ENCODE measurements at places on chromosomes 7 and 10.

GRCh38 chr7:114885836-114886235 lies 36.1 kb upstream of the MDFIC start:
- DNase-seq, result no peak

DNA sequence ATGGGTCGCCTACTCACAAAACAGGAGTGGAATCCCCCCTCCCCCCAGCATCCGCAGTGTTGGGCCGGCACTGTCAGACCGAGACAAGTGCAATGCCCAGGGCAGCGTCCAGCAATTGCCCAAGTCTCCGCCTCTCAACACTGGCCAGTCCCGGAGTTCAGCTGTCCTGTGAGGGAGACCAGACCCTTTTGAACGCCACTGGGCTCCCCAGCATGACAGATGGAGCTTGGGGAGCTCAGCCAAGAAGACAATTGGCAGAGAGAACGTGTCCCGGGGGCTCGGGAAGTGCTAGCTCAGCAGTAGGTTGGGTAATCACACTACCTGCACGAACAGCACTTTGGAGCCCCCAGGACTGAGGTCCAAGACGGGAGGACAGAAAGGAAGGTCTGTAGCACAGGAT lies 4.7 kb downstream of the COPS6 start:
- no peak for DNase-seq

GRCh38 chr10:112246-112645 lies 23.0 kb upstream of the ZMYND11 start:
- DNase-seq, result no peak

GRCh38 chr7:30429156-30429530 lies 49.4 kb downstream of the NOD1 start:
- DNase-seq, result no peak

GRCh38 chr7:129775695-129776361 lies 164.3 kb downstream of the NRF1 start:
- no peak for DNase-seq

GRCh38 chr7:10429031-10429430 lies 544.6 kb upstream of the PHF14 start:
- DNase-seq, result peak; percentile 29

GRCh38 chr7:92487804-92488203 lies 10.1 kb upstream of the ERVW-1 start:
- DNase-seq, result no peak

- DNase-seq, result no peak
Measured at GRCh38 chr10:99730026-99730425, 1.9 kb downstream of the COX15 start.

DNA sequence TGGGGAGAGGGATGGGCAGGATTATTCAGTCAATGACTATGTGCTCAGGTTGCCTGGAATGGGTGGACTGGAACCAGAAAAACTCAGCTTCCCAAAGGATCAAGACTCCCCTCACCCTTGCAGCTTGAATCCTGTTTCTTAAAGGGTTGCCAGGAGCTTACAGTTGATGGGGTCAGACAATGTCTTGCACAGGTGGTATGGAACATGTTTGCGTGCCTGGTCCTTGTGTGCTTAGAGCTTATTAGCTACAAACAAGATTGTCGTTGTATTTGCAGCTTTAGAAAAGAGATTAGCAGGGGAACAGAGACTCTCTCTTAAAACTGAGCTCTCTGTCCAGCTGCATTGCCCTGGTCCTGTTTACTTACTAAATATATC lies 56.9 kb downstream of the PRR15 start:
- peak; percentile 92 for DNase-seq

- DNase-seq, result peak; percentile 30
Measured at GRCh38 chr7:16875861-16876260, 5.9 kb downstream of the AGR3 start.

- no peak for DNase-seq
Measured at GRCh38 chr7:18498341-18498740, 2.8 kb downstream of the HDAC9 start.

DNA sequence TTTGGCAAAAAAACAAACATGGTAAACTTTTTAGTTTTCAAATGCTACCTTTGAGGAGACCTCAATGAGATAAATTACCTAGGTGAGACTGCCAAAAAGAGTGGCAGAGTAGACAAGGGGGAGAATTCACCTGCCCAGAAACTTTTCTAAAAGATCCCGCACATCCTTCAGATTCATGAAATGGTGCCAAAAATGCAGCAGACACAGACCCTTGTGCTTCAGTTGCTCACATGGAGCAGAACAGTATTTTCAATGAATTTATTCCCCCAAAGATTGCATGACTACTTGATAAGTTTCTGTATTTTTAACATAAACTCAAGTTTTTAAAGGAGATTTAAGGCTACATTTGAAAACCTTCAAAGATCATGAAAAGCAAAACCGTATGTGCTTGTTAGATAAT lies 270.0 kb downstream of the TRIL start:
- DNase-seq, result no peak

DNA sequence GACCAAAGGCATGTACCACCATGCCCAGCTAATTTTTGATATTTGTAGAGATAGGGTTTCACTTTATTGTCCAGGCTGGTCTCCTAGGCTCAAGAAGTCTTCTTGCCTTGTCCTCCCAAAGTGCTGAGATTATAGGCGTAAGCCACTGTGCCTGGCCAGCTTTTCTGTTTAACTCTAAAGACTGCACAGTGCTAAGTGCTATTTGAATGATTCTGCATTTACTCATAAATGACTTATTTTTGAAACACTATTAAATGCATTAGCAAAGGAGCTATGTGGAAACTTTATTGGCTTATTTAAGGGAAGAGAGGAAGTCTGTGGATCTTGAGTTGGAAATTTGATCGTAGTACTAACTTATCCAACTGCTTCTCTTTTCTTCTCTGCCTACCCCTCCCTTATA lies 89.1 kb downstream of the NT5C2 start:
- no peak for DNase-seq

DNA sequence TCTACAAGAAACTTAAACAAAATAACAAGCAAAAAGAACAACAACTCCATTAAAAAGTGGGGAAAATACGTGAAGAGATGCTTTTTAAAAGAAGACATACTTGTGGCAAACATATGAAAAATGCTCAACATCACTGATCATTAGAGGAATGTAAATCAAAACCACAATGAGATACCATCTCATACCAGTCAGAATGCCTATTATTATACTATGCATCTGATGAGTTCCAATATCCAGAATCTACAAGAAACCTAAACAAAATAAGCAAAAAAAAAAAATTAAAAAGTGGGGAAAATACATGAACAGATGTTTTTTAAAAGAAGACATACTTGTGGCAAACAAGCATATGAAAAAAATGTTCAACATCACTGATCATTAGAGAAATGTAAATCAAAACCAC lies 29.6 kb upstream of the AKR1C3 start:
- DNase-seq, result no peak

DNA sequence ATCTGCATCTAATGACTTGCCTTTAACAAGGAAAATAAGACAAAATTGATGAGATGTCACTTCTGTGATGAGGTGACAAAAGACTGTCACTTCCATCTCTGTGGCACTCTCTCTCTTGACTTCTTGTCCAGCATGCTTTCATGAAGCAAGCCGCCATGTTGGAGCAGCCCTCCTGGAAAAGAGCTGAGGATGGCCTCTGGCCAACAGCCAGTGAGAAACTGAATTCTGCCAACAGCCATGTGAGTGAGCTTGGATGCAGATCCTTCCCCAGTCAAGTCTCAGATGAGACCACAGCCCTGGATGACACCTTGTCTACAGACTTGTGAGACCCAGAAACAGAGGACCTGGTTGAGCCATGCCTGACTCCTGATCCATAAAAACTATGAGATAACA lies 412.6 kb upstream of the SHH start:
- no peak for DNase-seq

DNA sequence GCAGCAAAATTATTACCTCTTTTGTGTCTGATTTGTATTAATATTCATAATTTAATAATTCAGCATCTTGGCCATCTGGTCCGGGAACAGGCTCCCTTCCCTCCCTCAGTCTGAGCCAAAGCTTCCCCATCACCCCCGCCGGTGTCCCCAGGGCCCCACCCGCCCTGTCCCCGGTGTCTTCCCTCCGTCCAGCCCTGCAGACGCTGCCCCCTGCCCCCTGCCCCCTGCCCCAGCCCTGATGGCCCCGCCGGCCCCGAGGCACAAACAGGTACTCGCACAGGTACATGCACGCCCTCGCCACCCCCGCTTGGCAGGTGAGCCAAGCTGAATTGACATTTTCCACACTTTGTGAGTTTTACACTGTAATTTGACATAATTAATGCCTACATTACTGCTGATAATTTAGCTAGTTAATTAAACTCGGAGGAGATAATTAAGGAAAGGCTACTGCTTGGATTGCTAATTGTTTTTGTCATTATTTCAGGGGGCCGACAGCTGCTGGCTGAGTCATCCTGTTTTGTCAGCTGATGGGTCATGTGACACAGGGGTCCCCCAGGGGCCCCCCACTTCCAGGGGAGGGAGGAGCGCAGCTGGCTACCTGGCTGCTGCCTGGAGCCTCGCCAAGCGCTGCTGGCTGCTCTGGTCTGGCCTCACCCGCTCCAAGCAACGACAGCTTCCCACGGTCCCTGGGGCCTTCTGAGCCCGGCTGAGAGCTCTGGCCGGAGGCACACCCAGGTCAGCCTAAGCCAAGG lies 36.6 kb downstream of the MICALL2 start:
- peak; percentile 29 for DNase-seq

- no peak for DNase-seq
Measured at GRCh38 chr7:87599336-87599735, 1.3 kb downstream of the ABCB1 start.

DNA sequence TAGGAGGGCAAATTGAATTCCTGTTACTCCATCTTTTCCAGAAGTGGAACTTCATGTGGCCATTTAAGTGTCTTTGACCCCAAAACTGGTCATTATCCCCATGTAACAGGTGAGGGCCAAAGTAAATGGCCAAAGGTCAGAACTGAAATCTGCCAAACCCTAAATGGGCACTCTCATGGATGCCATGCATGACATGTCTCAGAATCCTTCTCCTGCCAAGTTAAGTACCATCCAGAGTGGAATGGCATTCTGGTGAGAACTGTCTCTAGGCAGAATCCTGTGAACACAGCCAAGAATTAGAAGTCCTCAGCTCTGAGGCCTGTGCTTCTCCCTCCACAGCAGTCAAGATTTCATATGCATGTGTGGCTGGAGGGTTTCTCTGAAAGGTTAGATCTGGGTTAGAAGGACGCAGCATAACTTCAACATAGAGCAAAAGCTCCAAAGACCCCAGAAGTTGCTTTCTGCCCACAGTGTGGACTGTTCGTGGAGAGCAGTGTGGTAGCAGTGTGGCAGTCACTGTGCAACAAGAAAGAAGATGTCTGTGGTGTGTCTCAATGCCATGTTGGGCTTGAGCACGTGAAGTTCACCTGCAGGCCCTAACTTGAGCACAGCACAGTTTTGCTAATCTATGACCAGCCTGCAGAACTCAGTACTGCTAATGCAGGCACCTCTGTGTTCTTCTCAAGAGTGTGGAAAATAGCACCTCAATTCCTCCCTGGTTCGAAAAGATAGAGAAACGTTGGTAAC lies 121.3 kb downstream of the ADCY1 start:
- DNase-seq, result no peak

GRCh38 chr10:11716686-11717085 lies 25.5 kb upstream of the ECHDC3 start:
- DNase-seq, result no peak

DNA sequence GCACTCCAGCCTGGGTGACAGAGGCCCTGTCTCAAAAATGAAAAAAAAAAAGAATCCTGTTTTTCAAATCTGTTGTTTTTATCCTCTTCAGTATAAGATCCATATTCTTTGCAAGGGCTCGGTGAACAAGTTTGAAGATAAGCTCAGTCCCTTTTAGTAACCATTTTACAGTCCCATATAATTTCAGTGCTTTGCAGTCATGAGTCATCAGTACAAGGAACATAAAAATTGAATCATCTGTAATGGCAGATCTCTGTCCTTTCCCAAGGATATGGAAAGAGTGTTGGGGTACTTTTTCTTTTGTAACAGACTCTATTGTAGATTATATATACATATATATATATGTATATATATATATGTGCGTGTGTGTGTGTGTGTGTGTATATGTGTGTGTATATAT lies 52.2 kb upstream of the ZPBP start:
- DNase-seq, result no peak

- DNase-seq, result no peak
Measured at GRCh38 chr10:124422742-124423141, 4.0 kb upstream of the OAT start.

DNA sequence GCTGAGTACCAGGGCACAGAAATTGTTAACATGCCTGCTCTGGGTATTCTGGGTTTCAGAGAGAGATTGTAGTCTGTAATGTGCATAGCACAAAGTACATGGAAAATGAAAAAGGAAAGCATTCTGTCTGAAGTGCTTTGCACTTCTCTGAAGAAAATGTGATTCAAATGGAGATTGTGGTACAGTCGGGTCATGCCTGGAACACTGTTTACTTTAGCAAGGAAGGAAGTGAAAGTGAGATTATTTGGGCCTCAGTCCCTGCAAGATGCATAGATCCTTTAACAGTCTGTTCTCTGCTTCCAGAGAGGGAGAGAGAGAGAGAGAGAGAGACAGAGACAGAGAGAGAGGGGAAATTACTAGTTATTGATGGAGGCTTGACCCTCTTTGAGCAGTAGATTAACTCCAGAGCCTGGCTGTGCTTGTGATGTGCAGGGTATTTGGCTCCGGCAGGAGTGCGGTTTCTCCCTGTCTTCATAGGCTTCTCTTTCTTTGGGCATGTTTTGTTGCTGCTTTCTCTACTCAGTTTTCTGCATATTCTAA lies 5.4 kb downstream of the VWC2 start:
- DNase-seq, result no peak

DNA sequence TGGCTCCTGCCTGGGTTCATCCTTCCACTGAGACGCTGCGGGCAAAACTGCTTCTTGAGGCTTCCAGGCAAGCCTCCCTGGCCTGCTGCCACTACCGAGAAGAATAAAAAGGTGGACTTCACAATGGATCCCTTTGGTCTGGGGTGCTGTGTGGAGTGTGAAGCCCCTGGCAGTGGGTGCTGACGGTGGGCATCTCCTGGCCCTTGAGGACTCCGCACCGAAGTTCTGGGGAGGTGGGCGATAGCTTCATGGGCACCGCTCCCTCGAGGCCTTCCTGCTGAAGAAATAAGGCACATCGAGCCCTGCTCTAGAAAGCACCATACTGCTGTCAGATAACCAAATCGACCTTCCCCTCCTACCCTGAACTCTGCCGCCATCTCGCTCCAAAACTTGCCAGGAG lies 106.6 kb upstream of the CTBP2 start:
- DNase-seq, result no peak

DNA sequence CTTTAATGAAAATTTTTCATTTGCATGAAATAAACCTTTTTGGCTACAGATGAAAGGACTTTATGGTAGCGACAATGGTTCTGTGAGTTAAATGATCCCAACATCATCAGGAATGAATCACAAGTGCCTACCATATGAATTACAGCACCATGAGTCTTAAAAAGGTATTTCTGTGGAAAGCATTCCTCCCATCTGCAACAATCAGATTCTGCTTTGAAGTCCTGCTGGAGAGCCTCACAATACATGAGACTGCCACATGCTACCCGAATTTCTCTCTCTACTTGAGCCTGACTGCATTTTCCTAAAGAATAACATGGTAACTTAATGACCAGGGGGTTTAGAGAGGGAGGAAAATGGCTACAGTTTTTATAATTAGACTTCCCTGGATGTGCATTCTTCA lies 190.3 kb downstream of the TWIST1 start:
- no peak for DNase-seq

- DNase-seq, result no peak
Measured at GRCh38 chr10:23614483-23614882, 175.6 kb downstream of the OTUD1 start.

All from NCI-H1930 (cell line).